ENCODE measurements at places on chromosomes 7 and 10. TPM values are rescaled to one million over a fixed set of nuclear protein-coding genes. Genes with fewer than 3 reads are reported as not detected.

TMEM178B gene
- 0.58 TPM for polyA plus RNA-seq

MACC1 gene
- polyA plus RNA-seq = 3.7 TPM

CTAGE4 gene
- 4.2 TPM for polyA plus RNA-seq

DNA sequence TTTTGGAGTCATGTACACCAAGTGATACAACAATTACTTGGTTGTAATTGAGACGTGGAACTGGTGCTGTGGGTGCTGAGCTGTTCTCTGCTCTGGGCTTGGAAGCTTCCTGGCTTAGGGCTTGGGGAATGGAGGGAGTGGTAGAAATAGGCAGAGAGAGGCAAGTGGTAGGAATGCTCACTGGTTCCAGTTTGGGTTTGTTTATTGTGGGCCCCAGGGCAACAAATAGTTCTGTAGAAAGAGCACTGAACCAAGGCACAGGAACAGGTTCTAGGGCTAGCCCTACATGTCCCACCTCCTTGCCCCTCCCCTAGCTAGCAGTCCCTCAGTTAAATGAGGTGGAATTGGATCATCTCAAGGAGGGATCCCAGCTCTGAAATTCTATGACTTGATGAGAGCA is 166.7 kb upstream of the HPS1 start:
- no peak for DNase-seq

DNA sequence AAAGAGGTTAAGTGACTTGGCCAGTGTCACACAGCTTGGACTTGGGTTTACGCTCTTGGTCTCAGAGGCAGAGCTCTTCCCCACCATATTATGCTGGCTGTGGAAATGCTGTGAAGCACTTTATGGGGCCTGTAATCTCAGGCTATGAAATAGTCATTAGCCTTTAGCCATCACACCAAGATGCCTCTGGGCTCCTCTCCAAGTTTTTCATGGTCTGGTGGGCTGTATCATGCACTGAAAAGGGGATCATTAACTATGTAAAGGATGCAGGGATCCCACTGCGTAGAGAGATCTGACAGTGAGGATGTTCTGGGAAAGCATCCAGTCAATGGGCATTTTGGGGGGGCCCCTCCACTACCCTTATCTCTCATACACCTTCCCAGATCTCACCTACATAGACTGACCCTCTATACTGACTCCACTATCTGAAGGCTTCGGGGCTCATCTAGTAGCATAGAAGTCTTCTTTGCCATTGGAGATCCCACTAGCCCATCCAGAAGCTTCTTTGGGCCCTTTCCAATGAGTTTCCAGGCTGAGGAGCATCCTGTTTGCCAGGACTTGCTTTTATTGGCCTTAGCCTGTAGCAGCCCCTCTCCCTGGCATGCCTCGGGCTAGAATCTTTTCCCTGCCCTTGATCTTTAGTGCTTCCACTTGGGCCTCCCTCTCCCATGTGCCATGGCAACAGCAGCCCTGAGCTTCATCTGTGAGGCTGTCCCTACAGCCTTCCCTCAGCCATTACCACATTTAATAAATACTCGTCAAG is 19.6 kb downstream of the FRMPD2 start:
- DNase-seq = no peak

- DNase-seq = no peak
Observed at GRCh38 chr10:104582602-104582951, 58.5 kb upstream of the SORCS3 start.

- DNase-seq = no peak
Observed at GRCh38 chr10:72106154-72106849, 18.0 kb upstream of the SPOCK2 start.
